ENCODE measurements at places on chromosomes 1 and 21.

GRCh38 chr1:157004327-157004726 is 41.2 kb downstream of the ARHGEF11 start:
- DNase-seq: no peak

DNA sequence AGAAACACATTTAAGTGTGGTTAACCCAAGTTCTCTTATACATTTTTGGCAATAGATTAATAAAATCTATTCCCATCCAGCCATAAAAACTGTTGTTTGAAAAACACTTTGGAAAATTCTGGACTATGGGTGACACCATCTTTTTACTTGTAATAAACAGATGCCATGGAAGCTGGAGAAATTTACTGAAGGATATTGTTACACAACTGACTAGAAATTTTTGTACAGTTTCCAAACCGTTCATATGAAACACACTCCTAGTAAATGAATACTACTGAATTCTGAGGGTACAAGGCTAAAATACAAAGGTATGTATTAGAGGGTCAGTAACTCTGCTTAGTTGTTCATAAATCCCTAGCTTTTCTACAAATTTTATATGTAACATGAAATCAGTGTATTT is 48.7 kb downstream of the TRIM33 start:
- no peak for DNase-seq

- no peak for DNase-seq
Measured at GRCh38 chr1:153670257-153670858, 435 bp downstream of the ILF2 start.

DNA sequence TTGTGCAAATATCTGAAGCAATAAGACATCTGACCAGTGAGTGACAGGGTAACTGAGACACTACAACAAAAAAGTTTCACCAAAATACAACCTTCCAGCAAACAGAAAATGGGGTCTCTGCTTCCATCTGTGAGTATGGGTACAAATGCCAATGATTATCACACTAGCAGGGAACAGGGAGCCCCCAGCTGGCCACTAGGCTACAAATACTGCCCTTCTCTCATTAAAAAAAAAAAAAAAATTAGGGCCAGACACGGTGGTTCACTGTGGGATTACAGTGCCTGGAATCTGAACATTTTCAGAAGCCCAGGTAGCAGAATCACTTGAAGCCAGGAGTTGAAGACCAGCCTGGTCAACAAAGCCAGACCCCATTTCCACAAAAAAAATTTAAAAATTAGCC is 48.4 kb upstream of the EDARADD start:
- DNase-seq: no peak

- no peak for DNase-seq
Measured at GRCh38 chr1:53073868-53074311, 11.9 kb downstream of the PODN start.

Data from stimulated activated CD4-positive, alpha-beta T cell treated with anti-CD3 and anti-CD28 coated beads, Interleukin-15, amount 100 ng/mL, for 1 hour (primary cell).